ENCODE measurements at places on chromosomes 1 and 21.

GRCh38 chr1:40868051-40868723 lies 6.0 kb upstream of the CITED4 start:
- peak; percentile 35 for DNase-seq

- no peak for DNase-seq
These were observed 12.6 kb upstream of the ARHGEF16 start for GRCh38 chr1:3441880-3442279.

- DNase-seq: no peak
These were observed 40.8 kb upstream of the TMPRSS2 start for GRCh38 chr21:41548781-41549180.

DNA sequence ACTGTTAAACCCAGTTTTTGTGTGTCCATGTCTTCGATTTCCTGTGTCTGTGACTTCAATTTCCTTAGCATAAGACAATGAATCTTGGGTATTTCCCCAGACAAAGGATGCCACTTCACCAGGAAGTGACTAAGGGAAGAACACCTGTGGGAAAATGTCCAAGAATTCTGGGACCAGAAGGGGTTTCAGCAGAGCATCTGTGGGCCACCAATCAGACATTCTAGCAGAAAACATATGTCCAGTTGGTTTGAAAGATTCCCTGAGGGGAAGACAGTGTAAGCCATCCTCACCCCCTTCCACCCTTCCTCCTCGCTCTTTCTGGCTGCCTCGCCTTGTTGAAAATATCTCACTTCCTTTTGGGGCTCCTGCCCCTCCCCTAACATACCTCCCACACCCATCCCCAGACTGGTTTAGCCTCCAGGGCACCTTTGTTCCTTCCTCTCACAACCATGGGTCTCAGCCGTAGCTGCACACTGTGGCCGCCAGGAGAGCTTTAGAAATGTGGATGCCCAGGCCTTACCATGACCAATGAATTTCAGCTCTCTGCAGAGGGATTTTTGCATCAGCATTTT lies 25.5 kb upstream of the IFNAR1 start:
- DNase-seq: no peak

DNA sequence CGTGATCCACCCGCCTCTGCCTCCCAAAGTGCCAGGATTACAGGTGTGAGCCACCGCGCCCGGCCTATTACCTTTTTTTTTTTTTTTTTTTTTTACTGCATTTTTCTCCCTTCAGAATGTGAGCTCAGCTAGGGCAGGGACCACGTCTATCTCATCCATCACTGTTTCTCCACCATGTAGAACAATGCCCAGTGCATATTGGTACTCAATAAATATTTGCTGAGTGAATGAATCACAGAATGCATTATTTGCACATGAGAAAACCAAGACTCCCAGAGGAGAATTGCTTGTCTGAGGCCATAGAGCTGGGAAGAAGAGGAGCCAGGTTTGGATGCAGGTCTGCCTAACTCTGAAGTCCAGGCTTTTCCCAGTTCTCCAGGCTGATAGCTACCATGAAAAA lies 8.2 kb upstream of the SLC9A1 start:
- DNase-seq: no peak

DNA sequence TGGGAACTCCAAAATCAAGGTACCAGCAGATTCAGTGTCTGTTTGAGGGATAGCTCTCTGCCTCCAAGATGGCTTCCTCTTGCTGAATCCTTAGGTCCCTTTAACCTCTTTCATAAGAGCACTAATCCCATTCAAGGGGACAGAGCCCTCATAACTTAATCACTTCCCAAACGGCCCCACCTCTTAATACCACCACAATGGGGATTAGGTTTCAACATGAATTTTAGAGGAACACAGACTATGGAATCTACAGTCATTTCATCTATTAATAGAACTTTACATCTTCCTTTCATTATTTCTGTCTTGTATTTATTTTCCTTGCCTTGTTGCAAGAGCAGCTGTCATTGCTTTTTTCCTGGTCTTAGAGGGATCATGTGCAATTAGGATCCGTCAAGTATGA lies 30.3 kb downstream of the HOOK1 start:
- no peak for DNase-seq

DNA sequence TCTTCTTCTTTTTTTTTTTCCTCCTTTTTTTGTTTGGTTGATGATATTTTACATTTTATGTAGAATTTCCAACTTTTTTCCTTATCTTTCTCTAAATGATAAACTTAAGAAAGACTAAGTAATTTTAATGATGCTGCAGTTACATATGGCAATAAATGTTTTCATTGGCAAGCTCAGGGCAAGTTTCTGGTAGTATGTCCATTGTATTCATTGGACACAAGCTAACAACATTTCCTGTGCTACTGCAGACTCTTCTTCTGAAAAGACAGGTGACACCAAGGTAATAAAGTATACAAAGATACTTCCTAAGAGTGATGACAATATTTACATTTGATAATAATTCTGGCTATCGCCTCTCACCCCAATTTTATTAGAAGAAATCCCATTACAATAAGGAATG lies 219.2 kb upstream of the NFIA start:
- DNase-seq: no peak

DNA sequence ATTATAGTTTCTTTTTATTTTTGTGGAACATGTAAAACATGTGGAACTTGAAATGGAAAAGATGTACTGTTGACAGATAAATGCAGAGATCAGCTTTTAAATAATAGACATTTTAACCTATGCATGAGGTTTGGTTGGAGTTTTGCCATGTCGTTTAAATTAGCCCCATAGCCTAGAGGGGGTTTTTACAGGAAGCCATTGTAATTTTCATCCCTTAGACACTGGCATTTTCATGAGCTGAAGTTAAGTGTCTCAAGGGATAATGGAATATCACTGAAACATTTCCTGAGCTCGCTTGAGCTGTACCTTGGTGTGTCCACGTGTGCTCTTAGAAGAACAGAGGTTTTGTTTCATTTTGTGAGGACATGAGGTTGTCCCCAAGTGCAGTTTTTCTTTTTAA lies 54.2 kb downstream of the HMCN1 start:
- no peak for DNase-seq

DNA sequence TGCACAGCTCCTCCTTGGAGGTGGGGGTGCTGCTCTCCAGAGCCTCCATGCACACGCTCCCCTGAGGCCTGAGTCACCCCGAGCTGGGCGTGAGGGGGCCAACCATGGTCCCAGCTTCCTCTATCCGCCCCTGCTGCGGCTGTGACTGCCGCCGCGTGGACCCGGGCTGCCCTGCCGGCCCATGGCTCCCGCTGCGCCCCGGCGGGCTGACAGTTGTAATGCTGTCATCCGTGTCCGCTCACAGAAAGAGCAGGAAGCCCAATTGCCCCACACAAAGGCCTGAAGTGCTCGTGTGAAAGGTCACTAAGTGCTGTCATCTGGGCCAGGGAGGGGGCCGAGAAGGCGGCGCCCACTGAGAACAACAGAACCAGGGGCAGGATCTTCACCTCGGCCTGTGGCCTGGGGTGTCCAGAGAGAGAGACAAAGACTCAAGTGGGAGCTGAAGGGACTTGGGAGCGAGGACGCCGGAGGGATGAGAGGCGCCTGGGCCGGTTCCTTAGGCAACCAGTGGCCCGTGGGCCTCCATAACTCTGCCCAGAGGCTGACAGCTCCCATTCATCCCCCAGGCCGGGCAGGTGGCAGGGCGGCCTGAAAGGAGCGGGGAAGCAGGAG lies 31.5 kb downstream of the OLIG1 start:
- DNase-seq: no peak

DNA sequence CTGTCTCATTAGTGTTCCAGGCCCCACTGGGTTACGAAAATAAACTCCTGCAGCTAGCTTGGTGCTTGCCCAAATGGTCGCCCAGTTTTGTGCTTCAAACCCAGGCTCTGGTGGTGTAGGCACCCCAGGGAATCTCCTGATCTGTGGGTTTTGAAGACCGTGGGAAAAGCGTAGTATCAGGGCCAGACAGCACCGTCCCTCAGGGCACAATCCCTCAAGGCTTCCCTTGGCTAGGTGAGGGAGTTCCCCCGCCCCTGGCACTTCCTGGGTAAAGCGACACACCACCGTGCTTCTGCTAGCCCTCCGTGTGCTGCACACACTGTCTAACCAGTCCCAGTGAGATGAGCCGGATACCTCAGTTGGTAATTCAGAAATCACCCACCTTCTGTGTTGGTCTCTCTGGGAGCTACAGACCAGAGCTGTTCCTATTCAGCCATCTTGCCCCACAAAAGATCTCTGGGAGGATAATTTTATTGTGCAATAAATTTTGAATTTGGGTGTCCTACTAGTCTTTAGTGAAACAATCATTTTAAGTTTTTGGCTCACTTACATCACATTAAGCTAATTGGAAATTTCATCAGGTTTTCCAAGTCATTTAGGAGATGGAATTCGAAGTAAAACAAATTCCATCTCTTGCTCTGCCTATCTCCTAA lies 9.4 kb upstream of the SLC25A24 start:
- no peak for DNase-seq

- no peak for DNase-seq
These were observed 8.1 kb downstream of the NGF start for GRCh38 chr1:115329965-115330364.

DNA sequence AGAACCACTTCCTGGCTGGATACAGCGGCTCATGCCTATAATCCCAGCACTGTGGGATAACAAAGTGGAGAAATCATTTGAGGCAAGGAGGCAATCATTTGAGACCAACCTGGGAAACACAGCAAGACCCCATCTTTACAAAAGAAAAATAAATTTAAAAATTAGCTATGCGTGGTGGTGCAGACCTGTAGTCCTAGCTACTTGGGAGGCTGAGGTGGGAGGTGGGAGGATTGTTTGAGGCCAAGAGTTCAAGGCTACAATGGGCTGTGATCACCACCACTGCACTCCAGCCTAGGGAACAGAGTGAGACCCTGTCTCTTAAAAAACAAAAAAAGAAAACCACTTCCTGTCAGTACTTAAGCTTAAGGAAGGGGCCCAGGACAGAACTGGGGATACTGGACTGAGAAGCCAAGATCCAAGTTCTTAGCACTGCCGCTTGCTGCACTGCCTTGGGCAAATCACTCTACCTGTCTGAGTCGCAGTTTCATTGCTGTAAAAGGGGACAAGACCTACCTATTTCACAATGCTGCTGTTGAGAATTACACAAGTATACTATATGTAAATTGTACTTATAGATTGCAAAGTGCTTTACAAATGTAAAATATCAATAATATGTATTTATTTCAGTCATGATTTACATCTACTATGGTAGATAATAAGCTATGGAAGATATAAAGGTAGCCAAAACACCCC lies 154.9 kb downstream of the RERE start:
- DNase-seq: no peak

DNA sequence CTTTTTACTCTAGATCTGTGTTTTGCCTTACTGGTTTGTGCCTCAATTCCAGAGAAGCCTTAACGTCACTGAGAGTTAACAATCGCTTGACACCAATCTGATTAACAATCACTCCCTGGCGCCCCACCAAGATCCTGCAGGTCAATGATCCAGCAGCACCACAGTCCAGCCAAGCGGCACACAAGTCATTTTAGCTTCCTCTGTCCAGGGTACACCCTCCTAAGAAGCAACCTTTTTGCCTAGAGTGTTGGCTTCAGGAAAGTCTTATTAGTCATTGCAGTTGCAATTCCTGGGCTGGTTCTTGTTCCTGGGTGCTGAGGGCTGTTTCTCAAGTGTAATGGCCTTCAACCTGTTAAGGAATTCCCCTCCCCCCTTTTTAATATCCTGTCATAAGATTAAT lies 323.0 kb upstream of the USP25 start:
- DNase-seq: no peak

- DNase-seq: no peak
These were observed 19.0 kb downstream of the FBXO28 start for GRCh38 chr1:224132901-224133300.

DNA sequence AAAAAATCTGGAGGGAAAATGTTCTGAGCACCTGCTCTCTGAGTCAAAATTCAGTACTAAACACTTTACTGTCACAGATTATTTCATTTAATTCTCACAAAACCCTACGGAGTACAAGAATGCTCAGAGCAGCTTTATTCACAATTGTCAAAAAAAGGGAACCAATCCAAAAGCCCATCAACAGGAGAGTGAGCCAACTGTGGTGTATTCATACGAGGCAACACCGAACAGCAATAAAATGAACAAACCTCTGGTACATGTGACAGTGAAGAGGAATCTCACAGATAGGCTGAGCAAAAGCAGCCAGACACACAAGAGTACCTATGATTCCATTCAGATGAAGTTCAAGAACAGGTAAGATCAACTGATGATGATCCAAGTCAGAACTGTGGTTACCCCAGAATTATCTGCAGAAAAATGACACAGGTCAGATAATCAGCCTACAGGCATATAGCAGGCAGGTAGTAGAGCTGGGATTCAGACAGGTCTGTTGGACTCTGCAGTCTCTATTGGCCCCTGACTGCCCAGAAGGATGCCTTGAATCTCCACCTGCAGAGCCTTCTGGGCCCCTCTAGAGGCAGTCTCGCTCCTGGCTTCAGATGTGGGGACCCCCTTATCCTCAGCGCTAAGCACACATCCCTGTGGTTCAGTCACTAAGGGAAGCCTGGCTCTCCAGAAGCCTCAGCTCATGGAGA lies 19.2 kb downstream of the SLC9A1 start:
- no peak for DNase-seq

DNA sequence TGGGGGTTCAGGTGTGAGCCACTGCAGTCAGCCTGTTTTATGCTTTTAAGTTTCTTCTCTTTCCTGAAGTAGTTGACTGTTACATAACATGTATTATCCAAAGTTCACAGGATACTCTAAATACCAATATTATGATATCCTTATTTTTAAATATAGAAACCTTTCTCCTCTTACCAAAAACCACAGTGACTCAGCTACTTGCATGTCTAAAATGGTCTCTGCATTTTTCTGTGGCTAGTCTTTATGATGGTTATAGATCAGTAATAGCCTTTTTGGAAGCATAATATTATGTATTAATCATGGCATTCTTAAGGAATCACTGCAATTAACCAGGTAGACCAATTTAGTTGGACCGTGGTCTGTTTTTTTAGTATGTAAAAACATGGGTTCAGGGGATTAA lies 210.8 kb upstream of the CACYBP start:
- DNase-seq: no peak

GRCh38 chr1:209652121-209652735 lies at the start of gene LAMB3:
Gene LAMB3, minus strand, starts transcription at chr1:209652425. Its CDS starts 1,481 bp downstream, at chr1:209650944.
- no peak for DNase-seq

DNA sequence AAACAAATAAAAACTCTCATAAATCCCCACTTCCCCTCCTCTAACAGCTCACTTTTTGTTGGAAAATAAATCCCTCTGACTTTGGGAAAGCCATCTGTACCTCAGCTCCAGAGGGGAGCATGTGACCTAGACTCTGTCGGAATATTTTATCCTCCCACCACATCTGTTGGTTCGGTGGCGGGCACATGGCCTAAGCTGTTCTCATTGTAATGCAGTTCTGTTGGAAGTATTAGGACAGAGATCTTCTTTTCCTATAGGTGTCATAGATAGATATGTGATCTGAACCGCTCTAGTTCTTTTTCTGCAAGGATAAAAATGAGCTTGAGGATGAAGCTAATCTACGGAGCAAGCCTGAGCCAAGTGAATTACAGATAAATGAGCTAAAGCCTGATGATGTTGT lies 50.5 kb upstream of the EPS8L3 start:
- DNase-seq: no peak

- no peak for DNase-seq
These were observed 462.0 kb upstream of the RUNX1 start for GRCh38 chr21:35510957-35511695.
